ENCODE measurements at places on chromosomes 2 and 18.

GRCh38 chr2:19403785-19404184, 45.4 kb upstream of the OSR1 start:
- no peak for ATAC-seq

- no peak for ATAC-seq
Measured at GRCh38 chr18:23228102-23229061, 93.1 kb downstream of the CABLES1 start.

DNA sequence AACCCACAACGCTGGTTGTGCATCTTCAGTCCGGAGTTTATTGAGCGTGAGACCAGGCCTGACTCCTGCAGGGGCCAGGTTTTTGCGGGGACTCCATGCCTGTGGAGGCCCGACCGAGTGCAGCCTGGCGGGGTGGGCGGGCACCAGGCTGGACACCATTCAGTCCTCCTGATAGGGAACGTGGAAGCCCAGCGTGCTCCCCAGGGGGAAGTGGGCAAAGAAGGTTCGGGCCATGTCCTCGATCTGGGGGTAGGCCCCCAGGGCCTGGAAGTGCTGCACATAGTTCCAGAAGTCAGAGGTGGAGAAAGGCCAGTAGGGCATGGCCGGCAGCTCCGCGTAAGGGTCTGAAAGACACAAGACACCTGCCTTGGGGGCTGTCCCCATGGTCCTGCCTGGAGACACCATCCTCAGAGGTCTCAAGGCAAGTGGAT, 1.4 kb downstream of the OTOS start:
- ATAC-seq = no peak

DNA sequence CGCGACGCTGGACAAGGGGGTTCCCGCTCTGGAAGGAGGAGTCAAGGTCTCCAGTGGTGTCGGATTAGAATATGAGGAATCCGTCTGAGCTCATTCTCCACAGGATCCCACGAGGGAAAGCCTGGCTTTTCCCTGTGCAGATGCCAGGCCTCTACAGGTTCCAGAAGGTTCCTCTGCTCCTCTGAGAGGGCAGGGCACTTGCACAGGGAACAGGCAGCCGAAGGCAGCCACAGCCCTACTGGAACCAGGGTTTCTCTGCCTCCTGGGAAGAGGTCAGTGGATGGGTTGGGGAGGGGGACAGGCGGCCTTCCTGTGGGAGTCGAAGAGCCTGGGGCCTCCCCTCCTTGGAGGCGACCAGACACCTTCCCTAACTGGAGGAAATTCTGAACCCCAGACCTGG, 1.7 kb upstream of the AQP12A start:
- ATAC-seq = no peak

DNA sequence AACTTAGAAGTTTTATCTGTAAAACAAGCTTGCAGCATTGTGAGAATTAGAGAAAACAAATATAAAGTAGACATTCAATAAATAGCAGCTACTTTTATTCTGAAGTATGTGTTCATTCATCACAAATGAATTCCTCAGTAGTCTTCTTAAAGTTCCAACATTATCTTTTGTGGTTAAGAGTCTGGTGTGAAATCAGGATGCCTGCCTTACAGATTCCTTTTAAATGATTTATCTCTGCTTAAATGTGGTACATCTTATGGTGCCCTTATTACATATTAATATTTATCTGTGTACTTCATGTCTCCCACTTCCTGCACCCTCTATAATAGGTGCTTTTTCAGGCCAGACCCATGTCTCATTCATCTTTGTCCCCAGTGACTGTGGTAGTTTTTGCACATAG, 595.0 kb downstream of the STK39 start:
- no peak for ATAC-seq

DNA sequence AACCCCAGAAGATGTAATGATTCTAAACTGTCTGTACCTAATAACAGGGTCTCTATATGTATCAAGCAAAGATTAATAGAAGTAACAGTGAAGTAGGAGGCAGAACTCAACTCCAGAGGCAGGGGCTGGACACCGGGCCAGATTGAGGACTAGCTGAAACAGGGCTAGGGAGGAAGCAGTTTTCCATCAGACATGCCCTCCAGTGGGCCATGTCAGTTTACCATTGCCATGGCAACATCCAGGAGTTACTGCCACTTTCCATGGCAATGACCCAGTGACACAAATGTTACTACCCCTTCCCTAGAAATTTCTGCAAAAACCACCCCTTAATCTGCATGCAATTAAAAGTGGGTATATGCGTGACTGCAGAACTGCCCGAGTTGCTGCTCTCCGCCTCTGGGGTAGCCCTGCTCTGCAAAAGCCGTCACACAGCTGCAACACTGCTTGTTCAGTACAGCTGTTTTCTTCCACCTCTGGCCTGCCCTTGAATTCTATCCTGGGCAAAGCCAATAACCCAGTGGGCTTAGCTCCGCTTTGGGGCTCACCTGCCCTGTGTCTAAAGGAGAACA, 58.7 kb downstream of the TMEM18 start:
- ATAC-seq = no peak

All from gastroesophageal sphincter (tissue), 4 donors.